Erythroblast (primary cell): ENCODE measurements at places on chromosomes 3 and 15.

GRCh38 chr3:71636482-71636881 is 53.0 kb upstream of the FOXP1 start:
- DNase-seq, result no peak

GRCh38 chr3:42801048-42801620 is 3.2 kb downstream of the HIGD1A start:
- DNase-seq, result no peak

DNA sequence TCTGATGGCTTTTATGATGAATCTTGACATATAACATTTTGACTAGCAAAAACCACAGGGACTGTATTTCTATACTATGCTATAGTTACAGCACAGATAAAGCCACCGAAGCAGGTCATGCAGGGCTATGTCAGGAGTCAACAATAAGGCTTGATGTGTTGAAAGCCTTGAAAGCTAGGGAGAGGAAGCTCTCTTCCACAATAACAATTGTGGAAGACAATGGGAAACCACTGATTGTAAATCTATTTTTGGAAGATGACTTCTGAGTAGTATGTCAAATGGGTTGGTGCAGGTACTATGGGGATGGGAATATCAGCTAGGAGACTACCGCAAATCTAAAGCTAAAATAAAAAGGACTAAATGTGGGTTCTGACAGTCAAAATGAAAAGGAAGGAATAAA is 4.0 kb upstream of the AQR start:
- no peak for DNase-seq

- DNase-seq, result no peak
Observed at GRCh38 chr15:52206446-52206845, 15.3 kb upstream of the GNB5 start.
